ENCODE measurements at places on chromosomes 6 and 20. TPM values are rescaled to one million over a fixed set of nuclear protein-coding genes. Genes with fewer than 3 reads are reported as not detected.

- no peaks in the 10 kb centered on the region for H3K36me3 ChIP-seq
- no peaks in the 10 kb centered on the region for H3K27me3 ChIP-seq
- H3K4me1 ChIP-seq: no peaks in the 10 kb centered on the region
These were observed 82.5 kb upstream of the MAP3K7 start for GRCh38 chr6:90669420-90669819.

DNA sequence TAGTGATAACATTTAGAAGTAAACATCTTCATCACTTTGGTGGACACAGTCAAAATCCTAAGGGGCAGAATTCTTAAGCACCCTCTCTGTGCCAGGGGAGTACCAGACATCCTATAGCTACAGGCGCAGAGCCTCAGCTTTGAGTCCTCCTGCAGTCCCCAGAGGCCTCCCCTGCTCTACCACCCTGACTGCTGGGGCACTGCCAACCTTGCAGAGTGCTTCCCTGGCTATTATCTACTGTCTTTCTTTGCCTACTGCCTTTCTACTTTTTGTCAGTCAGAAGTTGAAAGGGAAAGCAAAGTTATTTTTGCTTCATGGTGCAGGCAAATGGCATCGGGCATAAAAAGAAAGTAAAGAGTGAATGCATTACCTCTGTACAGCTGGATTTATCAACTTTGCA, 80.1 kb downstream of the AIG1 start:
- no peak overlapping the region for H3K27ac ChIP-seq
- H3K4me1 ChIP-seq: no peaks in the 10 kb centered on the region
- H3K4me3 ChIP-seq: no peak overlapping the region
- no peaks in the 10 kb centered on the region for H3K27me3 ChIP-seq
- no peak for DNase-seq

DNA sequence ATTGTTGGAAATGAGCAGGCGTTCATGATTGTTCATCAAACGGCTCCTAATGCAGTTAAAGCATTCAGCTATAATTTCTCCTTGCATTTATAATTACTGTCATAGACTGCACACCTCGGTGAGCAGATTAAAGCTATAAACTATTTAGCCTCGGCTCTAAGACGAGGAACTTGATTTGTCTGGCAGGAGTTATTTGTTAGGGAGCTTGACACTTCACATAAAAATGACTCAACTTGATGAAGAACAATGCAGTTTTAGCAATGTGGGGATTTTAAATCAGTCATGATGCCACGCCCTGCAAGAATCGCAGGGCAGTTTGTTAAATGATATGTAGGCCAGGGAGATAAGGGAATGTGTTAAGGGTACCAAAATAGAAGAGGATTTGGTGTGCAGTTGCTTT, 290.2 kb downstream of the TSHZ2 start:
- no peaks in the 10 kb centered on the region for H3K27me3 ChIP-seq
- H3K4me3 ChIP-seq: no peak overlapping the region
- no peaks in the 10 kb centered on the region for H3K4me1 ChIP-seq

DNA sequence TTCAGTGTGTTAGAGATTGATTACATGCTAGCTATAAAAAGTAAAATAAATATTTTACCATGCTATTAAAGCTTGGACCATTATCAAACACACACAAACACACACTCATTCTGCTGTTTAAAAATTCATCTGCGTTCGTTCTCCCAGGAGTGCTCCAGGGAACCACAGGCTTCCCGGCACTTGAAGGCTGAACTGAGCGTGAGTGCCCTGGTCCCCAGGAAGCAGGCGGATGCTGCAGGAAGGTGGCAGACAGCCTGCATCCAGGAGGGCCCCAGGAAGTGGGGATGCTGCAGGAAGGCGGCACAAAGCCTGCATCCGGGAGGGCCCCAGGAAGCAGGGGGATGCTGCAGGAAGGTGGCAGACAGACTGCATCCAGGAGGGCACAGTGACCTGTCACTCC, 147.2 kb upstream of the SNX9 start:
- no peaks in the 10 kb centered on the region for H3K4me1 ChIP-seq
- H3K4me3 ChIP-seq: no peak overlapping the region
- no peak for DNase-seq
- no peaks in the 10 kb centered on the region for H3K36me3 ChIP-seq
- no peaks in the 10 kb centered on the region for H3K27me3 ChIP-seq
- H3K27ac ChIP-seq: no peak overlapping the region

- H3K4me3 ChIP-seq: no peak overlapping the region
- no peaks in the 10 kb centered on the region for H3K4me1 ChIP-seq
- H3K27me3 ChIP-seq: no peaks in the 10 kb centered on the region
- no peak for DNase-seq
These were observed 941.3 kb downstream of the TBC1D32 start for GRCh38 chr6:120392941-120393340.

DNA sequence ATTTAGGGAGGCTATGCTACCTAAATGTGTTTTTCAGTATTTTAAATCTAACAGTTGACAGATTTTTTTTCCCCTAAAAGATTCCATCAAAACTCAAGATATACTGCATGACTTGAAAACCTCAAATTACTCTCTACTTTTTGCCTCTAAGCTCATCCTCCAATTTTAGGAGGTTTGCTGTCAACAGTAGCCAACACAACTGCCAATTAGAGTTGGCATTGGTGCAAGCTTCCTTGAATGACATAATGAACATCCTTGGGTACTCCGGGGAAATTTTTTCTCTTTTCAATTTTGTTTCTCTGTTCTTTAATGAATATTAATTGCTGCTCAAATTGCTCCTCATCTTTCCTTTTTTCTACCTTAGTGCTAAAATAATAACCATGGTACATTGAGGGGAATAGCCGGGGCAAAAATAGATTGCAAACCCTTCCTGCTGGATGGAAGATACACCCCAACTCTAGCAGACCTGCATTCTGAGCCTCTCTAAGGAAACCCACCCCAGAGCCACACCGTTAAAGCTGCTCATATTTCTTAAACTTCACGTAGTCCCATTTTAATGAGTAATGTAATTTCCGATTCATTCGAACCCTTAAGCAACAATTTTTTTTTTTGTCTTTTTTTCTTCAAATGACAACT, 34.3 kb downstream of the SLC22A23 start:
- H3K4me1 ChIP-seq: peaks cover 53% of the 10 kb centered on the region
- H3K27me3 ChIP-seq: no peaks in the 10 kb centered on the region
- no peak for DNase-seq
- no peak overlapping the region for H3K4me3 ChIP-seq
- H3K36me3 ChIP-seq: no peaks in the 10 kb centered on the region

- no peak overlapping the region for H3K4me3 ChIP-seq
- H3K27ac ChIP-seq: no peak overlapping the region
- DNase-seq: peak; percentile 28
- H3K27me3 ChIP-seq: peaks cover 27% of the 10 kb centered on the region
- no peaks in the 10 kb centered on the region for H3K36me3 ChIP-seq
- H3K4me1 ChIP-seq: peaks cover 33% of the 10 kb centered on the region
These were observed 4.1 kb downstream of the ADAM33 start for GRCh38 chr20:3677733-3678132.

GRCh38 chr6:162864911-162865310, 137.1 kb downstream of the PACRG start:
- H3K4me1 ChIP-seq: no peaks in the 10 kb centered on the region
- no peak overlapping the region for H3K4me3 ChIP-seq
- no peaks in the 10 kb centered on the region for H3K36me3 ChIP-seq
- no peaks in the 10 kb centered on the region for H3K27me3 ChIP-seq

GRCh38 chr20:57844626-57845596, 135.1 kb upstream of the PMEPA1 start:
- H3K27me3 ChIP-seq: peaks cover 7% of the 10 kb centered on the region
- H3K27ac ChIP-seq: no peak overlapping the region
- H3K36me3 ChIP-seq: no peaks in the 10 kb centered on the region
- H3K4me3 ChIP-seq: no peak overlapping the region
- no peaks in the 10 kb centered on the region for H3K4me1 ChIP-seq

GRCh38 chr6:121436274-121436857, 920 bp downstream of the GJA1 start:
- H3K27me3 ChIP-seq: no peaks in the 10 kb centered on the region
- DNase-seq: no peak
- H3K4me3 ChIP-seq: peak overlapping the region; percentile 99
- no peaks in the 10 kb centered on the region for H3K36me3 ChIP-seq
- peak overlapping the region; percentile 97 for H3K27ac ChIP-seq

GRCh38 chr6:170553534-170554012, 466 bp upstream of the PSMB1 start:
- peaks cover 20% of the 10 kb centered on the region for H3K4me1 ChIP-seq
- DNase-seq: peak; percentile 39
- no peaks in the 10 kb centered on the region for H3K27me3 ChIP-seq
- peak overlapping the region; percentile 98 for H3K27ac ChIP-seq

DNA sequence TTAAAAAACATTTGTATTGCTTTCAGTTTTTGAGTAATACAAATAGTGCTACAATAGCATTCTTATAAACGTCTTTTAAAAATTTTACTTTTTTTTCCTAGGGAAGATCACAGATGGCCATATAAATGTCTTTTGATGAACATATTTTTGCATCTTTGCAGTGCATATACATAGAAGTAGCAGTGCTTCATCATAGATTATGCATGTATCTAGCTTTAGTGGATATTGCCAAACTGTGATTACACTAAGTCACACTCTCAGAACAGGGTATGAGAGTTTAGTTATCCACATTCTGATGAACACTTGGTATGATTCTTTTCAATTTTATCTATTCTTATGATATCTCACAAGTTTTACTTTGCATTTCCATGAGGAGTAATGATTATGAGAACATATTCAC, 99.8 kb upstream of the ASCC3 start:
- DNase-seq: no peak
- no peaks in the 10 kb centered on the region for H3K27me3 ChIP-seq
- no peak overlapping the region for H3K27ac ChIP-seq
- H3K36me3 ChIP-seq: no peaks in the 10 kb centered on the region
- H3K4me3 ChIP-seq: no peak overlapping the region

DNA sequence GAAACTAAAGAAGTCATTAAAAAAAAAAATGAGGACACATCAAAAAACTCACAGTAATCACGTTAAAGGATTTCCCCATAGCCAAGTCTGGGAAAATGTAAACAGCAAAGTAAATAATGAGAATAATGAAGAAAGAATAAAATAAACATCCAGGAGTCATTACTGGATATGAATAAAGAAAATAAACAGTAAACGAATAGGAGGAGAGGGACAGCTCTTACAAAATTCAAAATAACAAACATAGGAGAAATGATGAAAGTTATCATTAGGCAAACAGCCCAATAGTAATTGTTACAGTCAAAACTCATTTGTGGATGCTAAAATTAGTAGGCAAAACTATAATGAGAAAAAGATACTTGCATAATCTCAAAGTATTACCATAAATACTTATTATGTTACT, 8.0 kb upstream of the UBD start:
- H3K4me3 ChIP-seq: no peak overlapping the region
- H3K27me3 ChIP-seq: no peaks in the 10 kb centered on the region
- H3K36me3 ChIP-seq: no peaks in the 10 kb centered on the region
- DNase-seq: no peak

DNA sequence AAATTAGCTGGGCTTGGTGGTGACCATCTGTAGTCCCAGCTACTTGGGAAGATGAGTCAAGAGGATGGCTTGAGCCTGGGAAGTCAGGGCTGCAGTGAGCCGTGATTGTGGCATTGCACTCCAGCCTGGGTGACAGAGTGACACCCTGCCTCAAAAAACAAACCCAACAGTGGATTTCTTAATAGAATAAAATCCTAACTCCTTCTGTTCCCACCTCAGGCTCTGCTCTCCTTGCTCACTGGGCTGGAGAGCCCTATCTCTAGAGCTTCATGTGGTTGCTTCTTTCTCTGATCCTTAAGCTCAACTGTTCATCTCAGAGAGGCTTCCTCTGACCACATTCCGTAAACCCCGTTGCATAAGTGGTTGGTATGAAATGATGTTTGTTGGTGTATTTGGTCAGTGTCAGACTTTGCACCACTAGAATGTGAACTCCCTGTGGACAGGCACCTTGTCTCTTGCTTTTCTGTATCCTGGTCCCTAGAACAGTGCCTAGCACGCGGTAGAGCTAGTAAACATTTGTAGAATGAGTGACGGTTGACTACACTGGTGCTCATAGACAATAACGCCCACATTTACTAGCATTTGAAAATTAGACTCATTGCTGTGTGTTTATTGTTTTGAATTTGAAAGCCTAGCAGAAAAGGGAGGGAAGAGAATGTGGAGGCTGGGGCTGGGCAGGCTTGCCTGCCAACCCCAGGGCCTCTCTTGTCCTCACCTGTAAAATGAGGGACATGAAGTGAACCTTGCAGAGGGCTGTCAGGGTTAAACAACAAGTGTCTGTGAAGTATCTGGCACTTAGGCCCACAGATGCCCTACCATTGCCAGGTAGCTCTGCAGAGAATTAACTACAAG, 4.2 kb downstream of the MAPRE1 start:
- peaks cover 6% of the 10 kb centered on the region for H3K36me3 ChIP-seq
- no peaks in the 10 kb centered on the region for H3K27me3 ChIP-seq
- peaks cover 49% of the 10 kb centered on the region for H3K4me1 ChIP-seq
- no peak overlapping the region for H3K4me3 ChIP-seq

GRCh38 chr20:48984575-48985219, 61.4 kb upstream of the CSE1L start:
- H3K4me3 ChIP-seq: no peak overlapping the region
- peak; percentile 2 for DNase-seq
- peaks cover 32% of the 10 kb centered on the region for H3K36me3 ChIP-seq
- peaks cover 14% of the 10 kb centered on the region for H3K4me1 ChIP-seq
- no peaks in the 10 kb centered on the region for H3K27me3 ChIP-seq

DNA sequence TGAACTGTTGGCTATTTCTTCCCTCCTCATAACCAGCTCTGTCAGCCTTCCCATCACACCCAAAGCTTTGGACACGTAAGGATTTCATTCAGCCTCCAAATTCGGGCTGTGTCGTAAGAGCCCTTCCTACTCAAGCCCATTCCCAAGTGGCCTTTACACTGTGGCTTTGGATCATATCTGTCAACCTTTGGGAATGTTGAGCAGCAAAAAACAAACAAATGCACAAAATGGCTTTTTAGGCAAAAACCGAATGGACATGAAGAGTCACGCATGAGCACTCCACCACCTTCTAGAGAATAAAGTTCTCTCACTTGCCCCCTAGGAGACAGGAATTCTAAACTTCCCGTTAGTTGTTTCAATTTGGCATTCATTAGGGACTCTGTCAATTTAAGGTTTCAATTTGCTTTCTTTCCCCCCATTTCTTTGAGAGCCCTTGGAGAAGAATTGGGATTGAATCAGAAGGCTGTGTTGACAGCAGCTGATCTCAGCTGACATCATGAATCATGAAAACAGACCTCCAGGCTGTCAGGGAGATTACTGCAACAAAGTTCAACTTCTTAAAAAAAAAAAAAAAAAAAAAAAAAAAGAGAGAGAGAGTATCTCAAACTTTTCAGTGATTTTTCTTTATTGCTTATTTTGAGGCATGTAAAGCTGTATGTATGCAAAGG, 110.3 kb downstream of the BCAS1 start:
- DNase-seq: peak; percentile 31
- no peaks in the 10 kb centered on the region for H3K36me3 ChIP-seq
- H3K4me1 ChIP-seq: peaks cover 6% of the 10 kb centered on the region

The ESR1 gene
- 0.05 TPM for total RNA-seq

The LATS1 gene
- 25.6 TPM for total RNA-seq

The BPI gene
- not detected for total RNA-seq

The RNGTT gene
- total RNA-seq: 16.4 TPM

The PROKR2 gene
- total RNA-seq: not detected

The PAX1 gene
- not detected for total RNA-seq

The COL21A1 gene
- total RNA-seq: 0.53 TPM

The CASS4 gene
- 2.3 TPM for total RNA-seq

The TSPYL1 gene
- 87.8 TPM for total RNA-seq

All from astrocyte (in vitro differentiated cells and primary cell).